BJ (cell line): ENCODE measurements at places on chromosomes 4 and X.

- no peak for DNase-seq
Observed at GRCh38 chr4:118193421-118193820, 159.1 kb downstream of the NDST3 start.

- no peak for DNase-seq
Observed at GRCh38 chr4:81811562-81812293, 340.0 kb upstream of the RASGEF1B start.

DNA sequence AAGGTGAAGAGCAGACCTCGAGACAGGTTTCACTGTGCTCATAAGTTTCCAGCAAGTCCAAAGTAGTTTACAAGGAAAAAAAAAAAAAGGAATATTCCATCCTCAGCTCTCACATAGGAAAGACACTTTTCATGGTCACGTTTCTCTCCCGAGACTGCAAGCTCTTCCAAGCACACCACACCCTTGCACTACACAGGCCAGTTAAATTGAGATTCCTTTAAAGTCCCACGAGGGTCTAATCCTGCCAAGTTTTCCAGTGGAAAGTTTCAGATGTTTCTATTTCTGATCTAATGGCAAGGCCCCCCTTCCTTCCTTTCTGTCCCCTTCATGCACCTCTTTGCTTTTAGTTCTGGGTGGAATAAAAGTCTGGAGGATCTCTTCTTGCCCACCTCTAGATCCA is 67.9 kb upstream of the PCDH19 start:
- DNase-seq, result no peak

DNA sequence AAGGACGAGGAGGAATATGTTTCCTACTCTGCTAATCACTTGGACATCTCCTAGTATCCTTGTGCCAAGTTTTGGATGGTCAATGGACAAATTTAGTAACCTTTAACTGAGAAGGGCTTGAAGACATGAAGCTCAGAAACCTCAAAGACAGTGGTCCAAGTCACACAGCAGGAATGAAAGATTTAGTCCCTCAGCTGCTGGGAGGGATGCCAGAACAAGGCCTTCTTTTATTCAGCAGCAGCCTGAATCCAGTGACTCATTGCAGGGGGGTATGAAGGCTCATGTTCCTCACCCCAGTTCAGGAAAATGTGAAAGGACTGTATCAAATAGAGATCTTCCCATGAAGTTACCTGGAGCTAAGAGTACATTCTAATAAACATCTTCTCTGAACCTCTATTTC is 214.9 kb upstream of the UGT8 start:
- peak; percentile 56 for DNase-seq

GRCh38 chr4:78155616-78156105 is 98.5 kb downstream of the FRAS1 start:
- no peak for DNase-seq

- no peak for DNase-seq
Observed at GRCh38 chr4:119034276-119035008, 101.2 kb upstream of the MYOZ2 start.

GRCh38 chrX:109783701-109784079 is 50.6 kb upstream of the ACSL4 start:
- DNase-seq, result no peak

GRCh38 chr4:74410272-74410671 is 34.7 kb upstream of the AREG start:
- no peak for DNase-seq

GRCh38 chrX:51893931-51894696 is 691 bp downstream of the MAGED1 start:
- no peak for DNase-seq

DNA sequence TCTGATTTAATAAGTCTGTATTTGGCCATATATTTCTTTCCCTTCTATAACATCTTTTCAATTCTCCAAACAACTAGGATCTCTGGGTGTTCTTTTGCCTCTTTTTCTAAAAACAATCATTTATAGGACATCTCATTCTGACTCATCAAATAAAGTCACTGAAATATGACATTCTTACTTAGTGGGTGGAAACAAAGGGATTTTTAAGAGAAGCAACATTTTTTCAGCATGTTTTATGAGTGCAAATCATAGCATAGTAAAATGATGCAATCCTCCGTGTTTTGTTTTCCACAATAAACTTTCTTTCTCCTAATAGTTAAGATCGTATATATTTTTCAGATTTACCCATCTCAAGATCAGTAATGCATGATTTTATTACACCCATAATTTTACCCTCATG is 179.8 kb downstream of the SPCS3 start:
- peak; percentile 80 for DNase-seq

DNA sequence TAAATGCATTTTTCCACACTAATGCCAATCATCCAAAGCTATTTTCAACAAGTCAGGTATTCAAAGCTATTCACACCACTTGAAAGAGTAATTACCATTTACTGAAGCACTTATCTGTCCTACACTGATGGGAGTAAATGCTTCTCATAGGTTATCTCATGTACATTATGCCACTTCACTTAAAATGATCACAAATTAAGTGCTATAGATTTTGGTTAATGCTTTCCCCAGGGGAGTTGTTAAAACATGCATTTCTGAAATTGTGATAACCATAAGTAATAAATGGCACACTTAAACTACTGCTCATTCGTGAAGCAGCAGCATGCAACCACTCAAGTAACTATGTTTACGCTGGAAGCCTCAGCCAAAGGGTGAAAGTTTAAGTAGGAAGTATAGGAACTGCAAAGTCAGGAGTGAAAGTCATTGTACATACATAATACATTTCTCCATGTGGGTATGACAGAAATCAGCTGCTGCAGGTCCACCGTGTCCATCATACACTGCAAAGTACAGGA is 6.6 kb downstream of the PPM1K start:
- DNase-seq, result no peak

DNA sequence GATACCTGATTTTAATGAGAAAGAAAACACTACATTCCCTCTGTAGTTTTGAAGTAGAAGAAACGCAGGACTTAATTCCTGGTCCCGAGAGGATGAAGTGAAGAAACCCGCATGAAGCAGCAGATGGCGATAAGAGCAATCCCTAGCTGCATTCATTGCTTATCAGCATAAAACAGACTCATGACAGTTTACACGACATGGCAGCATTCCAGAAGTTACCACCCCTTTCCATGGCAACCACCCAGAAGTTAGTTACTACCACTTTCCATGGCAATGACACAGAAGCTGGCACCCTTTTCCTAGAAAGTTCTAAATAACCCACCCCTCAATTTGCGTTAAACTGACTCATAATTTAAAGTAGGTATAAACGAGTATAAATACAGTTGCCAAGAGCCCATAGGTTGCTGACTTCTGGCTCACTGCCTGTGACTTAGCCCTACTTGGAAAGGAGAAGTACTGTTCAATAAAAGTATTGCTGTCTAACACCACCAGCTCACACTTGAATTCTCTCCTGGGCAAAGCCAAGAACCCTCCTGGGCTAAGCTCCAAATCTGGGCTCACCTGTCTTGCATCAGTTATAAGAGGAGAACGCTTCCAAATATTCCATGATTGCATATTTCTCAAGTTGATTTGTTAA is 5.5 kb upstream of the XAGE2 start:
- DNase-seq, result no peak

GRCh38 chr4:79442422-79442821 is 34.4 kb upstream of the GK2 start:
- DNase-seq, result no peak

DNA sequence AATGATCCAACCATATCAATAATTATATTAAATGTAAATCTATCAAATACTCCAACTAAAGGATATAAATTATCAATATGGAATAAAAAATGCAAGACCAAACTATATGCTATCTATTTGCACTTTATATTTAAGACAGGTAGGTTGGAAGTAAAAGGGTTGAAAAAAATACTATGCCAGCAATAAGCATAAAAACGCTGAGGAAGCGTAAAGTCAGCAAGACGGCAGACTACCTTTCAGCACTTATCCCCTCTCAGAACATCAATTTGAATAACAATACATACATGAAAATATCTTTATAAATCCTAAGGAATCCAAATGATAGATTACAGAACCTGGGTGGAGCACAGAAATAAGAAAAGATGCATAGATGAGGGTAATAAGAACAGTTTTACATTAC is 14.0 kb upstream of the GABRA3 start:
- DNase-seq, result no peak

GRCh38 chr4:97645071-97645821 is 498.0 kb downstream of the STPG2 start:
- no peak for DNase-seq

DNA sequence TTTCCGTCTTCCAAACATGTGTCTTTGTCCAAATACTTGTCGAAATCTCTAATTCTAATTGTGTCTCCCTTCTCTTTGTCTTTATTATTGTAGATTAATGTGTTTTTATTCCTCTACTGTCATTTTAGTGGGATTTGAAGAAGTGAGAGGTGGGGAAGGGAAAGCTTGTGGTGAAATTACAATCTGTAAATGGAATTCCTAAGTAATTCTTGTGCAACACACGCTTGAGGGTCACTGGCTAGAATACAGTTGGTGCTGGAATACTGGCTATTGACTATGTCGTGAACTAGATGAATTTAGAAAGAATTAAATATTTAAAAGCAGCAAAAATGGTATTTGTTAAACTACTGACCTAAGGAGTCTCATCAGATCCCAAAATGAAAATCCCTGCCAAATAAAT is 10.7 kb upstream of the FNIP2 start:
- DNase-seq, result peak; percentile 62

- no peak for DNase-seq
Observed at GRCh38 chr4:47145630-47146029, 114.3 kb downstream of the GABRB1 start.

DNA sequence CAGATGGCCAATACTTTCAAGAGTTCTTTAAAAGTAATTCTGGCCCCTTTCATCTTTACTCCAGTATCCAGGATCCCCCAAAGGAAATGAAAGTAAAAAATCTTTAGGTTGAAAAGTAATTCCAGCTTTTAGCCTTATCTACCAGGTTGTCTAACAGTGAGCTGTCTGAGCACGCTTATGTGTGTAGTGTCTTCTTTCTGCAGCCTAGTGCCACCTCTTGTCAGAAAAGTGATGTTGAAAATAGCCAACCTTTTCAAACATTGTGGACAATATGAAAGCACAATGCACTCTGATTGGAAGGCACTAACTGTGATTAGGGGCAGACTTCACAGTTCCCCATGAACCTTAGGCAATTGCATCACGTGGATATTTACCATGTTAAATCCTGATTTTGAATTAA is 92.1 kb downstream of the RELL1 start:
- DNase-seq, result no peak

GRCh38 chr4:120919358-120919757 is 3.2 kb downstream of the PRDM5 start:
- no peak for DNase-seq

DNA sequence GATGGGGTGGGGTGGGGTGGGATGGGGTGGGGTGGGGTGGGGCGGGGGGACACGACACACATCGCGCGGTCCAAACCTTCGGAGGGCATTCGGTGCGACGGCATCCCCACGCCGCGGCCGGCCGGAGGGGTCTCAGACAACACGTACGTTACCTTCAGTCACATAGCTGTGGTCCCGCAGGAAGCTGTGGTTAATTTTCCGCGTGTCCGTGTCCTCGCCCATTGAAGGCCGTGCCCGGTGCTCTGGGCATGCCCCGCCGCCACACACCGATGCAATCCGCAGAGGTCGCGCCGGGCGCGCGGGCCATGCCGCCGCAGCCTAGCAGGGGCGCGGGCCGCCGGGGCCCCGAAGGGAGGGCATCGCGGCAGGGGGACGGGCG is 417 bp downstream of the PPP2R2C start:
- DNase-seq, result no peak

- DNase-seq, result no peak
Observed at GRCh38 chr4:120130786-120131185, 64.1 kb upstream of the MAD2L1 start.

DNA sequence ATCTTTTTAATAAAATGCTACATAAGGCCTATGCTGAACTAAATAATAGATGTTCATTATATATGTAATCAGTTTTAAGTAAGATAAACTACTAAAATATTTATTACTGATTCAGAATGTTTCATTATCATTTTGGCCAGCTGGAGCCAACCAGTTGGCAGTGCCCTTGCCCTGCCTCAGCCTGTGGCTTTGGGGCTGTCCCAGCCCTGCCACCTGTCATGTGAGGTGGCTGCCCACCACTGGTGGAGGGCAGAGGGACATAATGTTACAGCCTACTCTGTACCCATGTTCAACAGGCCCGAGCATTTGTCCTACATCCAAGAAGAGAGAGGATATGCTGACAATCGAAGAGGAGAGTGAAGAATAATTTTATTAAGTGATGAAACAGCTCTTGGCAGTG is 422.2 kb downstream of the SPIN4 start:
- no peak for DNase-seq

GRCh38 chr4:52425751-52426326 is 233.3 kb downstream of the USP46 start:
- DNase-seq, result no peak

- no peak for DNase-seq
Observed at GRCh38 chrX:81316163-81316562, 114.3 kb downstream of the SH3BGRL start.

DNA sequence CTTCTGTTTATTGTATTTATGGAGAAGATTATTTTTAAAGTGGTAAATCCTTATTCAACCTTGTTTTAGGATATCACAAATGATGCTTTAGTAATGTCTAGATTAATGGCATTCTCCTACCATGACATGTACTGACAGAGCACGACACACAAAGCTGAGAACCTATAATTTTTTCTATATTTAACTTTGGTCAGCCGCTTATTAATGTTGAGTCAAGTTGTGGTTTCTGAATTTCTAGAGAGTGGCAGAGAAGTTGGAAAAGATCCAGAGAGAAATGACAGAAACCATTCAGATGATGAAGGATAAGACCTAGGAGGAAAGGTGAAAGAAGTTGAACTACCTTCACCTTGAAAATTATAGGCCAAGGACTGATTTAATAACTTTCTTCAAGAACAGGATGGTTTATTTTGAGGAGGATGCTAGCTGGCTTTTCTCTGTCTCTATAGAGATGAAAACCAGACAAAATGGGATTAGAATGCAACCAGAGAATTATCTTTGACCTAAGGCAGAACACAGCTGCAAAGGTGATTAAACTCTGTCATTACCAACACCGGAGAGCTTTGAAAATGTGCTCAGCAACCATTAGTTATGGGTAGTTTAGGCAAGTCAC is 62.6 kb upstream of the TSPAN5 start:
- no peak for DNase-seq

- peak; percentile 27 for DNase-seq
Observed at GRCh38 chrX:72620550-72621145, 48.0 kb upstream of the HDAC8 start.

- no peak for DNase-seq
Observed at GRCh38 chr4:122300776-122301175, 78.0 kb upstream of the ADAD1 start.

GRCh38 chrX:68398291-68398690 is 35.0 kb downstream of the OPHN1 start:
- no peak for DNase-seq

DNA sequence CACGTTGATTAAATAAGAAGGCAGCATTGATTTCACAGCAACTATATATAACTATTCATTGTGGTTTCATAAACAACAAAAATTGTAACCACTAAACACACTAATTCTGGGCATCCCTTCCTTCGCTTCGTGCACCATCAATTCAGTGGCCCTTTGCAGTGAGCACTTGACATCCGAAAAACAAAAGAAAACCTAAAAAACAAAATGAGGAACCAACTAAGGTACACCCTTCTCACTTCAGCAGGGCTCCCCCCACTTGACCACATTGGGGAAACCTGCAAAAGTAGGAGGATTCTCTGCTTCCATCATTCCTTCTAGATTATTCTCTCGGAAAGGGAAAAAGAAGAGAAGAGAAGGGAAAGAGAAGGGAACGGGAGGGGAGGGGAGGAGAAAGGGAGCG is 28.3 kb downstream of the NBDY start:
- DNase-seq, result no peak

- no peak for DNase-seq
Observed at GRCh38 chrX:16946971-16947562, 609 bp downstream of the REPS2 start.
